ENCODE measurements at places on chromosomes 12 and 14.

DNA sequence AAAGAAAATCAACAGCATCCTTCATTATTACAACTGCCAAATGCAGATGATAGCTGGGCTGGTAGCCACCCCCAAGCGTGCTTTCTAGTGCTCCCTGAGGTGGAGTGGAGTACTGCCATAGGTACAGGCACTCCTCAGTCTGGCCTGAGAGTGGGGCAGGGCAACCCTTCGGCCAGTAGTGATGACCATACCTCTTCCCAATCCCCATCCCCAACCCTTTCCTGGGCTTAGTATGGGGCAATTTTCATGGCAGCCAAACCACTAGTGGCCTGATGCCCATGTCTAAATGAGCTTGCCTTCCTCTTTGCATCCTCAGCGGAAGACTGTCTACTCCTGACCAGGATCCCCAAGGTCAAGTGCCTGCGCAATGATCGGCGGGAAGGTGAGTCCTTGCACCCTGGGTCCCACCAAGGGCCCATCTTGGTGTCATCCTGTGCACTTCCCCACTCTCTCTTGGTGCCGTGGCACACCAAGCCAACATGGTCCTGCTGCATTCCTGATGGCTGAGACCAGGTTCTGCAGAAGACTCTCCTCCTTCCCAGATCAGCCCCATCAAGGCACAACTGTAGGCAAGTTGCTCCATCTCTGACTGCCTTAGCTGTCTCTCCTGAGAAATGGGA lies 65.8 kb downstream of the GALNT16 start:
- DNase-seq: no peak

GRCh38 chr12:106174876-106175275 lies 36.1 kb upstream of the NUAK1 start:
- no peak for DNase-seq

DNA sequence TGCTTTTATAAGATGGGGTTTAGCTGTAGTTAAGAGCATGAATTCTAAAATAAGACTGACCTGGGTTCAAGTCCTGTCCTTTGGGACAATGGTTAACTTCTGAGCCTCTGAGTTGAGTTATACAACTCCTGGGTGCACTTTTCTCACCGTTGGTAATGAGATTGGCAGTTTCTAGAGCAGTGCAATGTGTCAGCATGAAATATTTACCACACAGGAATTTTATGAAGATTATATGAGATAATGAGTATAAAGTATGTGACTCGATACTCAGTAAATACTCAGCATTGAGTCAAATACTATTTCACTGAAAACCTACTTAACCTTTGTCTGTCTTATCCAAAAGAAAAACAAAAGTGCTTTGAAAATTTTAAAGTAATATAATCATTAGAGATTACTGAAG lies 214.2 kb downstream of the CPNE8 start:
- no peak for DNase-seq

DNA sequence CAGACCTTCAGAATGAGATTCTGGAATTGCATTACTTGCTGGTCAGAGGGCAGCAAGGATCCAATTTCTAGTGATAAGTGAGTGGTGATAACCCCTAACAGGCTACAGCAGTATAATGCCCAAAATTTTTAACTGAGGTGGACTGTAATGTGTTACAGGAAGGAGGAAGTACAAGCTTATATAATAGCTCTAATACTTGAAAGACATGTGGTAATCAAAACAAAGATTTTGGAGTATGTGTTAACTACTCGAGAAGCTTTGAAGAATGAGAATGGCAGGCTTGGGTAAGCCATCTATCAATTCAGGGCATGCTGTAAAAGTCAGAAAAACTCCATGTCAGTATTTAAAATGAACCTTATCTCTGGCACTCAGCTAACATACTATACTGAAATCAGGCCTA lies 70.5 kb downstream of the ANKS1B start:
- DNase-seq: no peak

DNA sequence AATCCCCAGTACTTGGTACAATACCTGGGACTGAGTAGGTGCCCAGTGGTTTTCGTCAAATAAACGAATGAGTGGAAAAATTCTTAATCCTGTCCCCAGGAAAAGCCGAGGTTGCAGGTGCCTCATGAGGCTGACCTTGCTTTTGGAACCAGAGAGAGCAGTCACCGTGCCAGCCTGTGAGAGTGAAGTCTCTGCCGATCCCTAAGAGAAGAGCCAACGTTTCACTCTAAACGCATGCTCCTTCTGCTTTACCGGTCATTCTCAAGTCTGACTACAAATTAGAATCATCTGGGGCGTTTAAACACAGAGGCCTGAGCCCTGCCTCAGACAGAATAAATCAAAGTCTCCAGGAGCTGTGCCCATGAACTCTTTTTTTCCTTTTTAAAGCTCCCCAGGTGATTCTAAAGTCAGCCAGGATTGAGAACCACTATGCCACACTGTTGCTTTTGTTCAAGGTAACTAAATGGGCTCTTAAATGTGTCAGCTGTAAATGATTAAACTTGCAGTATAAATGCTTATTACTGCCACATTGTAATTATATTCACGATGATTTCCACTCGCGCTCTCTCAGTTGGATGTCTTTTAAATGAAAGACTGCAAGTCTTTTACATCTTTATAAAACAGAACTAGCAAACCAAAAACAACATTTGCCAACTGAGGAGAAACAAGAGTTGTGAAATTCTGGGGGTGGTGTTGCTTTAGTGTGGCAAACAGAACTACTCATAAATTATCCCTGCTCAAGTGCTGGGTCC lies 26.9 kb downstream of the TCP11L2 start:
- DNase-seq: no peak

GRCh38 chr14:100384819-100385813 lies 62.0 kb downstream of the SLC25A47 start:
- no peak for DNase-seq

DNA sequence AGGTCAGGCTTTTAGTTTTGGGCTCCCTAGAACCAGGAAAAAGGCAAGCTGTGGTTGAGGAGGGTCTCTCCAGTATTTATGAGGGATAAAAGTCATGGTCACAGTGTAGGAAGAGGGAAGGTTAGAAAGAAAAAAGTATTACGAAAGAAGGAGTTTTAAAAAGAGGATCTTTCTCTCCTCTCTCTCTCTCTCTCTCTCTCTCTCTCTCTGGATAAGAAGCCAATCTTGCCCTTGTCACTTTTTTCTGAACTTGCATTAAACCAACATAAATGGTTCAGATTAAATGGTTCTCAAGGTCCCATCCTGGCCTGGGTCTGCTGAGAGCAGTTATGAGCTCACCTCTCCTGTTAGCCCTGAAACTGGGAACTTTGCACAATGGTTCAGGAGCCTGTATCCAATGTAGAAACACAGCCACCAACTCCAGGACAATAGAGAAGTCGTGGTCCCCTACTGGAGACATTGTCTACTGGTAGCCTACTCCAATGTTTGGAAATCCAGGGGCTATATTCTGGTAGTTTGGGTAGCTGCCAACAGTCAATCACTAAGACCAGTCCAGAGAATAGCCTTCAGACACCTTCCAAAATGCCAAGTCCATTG lies 131.9 kb downstream of the DAD1 start:
- DNase-seq: no peak

GRCh38 chr12:113880326-113880725 lies 85.8 kb downstream of the RBM19 start:
- DNase-seq: no peak

DNA sequence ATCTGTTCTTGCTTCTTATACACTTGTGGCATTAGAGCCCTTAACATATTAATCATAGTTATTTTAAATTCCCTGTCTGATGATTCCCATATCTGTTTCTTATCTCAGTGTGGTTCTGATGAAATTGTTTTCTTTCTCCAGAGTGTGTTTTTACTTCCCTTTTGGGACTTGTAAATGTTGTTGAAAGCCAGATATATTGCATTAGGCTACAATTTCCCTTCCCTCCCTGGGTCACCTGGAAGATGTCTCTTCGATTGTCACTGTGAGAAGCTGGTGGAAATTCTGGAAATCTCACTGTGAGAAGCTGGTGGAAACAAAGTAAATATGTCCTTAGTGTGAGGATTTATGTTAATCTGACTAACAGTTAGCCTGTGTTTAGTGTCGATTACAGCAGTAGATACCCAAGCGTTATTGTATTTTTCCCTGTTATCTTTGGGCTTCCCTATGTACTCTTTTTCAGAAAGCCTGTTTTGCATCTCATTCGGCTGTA lies 717.3 kb downstream of the TRHDE start:
- DNase-seq: no peak

- no peak for DNase-seq
Observed at GRCh38 chr12:71139153-71139735, 18.6 kb downstream of the TSPAN8 start.

GRCh38 chr12:16118586-16118985 lies 158.9 kb downstream of the SLC15A5 start:
- DNase-seq: no peak

DNA sequence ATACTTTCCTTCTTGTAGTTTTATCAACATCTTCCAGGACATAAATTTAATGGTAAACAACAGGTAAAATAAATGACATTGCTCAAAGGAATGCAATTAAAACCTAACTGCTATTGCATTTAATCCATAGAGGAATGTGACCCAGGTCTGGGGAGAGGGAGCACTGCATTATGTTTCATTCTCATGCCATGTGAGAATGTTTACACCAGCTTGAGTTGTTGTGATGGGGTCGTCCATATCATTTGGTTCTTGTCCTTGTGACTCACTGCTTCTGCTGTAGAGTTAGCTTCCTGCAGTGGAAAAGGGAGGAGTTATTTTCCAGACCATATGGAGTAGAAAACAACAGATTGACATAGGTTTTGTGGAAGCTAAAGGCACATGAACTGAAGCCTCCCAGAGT lies 129.3 kb upstream of the PMCH start:
- DNase-seq: no peak

GRCh38 chr12:6230321-6231110 lies 30.3 kb downstream of the CD9 start:
- no peak for DNase-seq

DNA sequence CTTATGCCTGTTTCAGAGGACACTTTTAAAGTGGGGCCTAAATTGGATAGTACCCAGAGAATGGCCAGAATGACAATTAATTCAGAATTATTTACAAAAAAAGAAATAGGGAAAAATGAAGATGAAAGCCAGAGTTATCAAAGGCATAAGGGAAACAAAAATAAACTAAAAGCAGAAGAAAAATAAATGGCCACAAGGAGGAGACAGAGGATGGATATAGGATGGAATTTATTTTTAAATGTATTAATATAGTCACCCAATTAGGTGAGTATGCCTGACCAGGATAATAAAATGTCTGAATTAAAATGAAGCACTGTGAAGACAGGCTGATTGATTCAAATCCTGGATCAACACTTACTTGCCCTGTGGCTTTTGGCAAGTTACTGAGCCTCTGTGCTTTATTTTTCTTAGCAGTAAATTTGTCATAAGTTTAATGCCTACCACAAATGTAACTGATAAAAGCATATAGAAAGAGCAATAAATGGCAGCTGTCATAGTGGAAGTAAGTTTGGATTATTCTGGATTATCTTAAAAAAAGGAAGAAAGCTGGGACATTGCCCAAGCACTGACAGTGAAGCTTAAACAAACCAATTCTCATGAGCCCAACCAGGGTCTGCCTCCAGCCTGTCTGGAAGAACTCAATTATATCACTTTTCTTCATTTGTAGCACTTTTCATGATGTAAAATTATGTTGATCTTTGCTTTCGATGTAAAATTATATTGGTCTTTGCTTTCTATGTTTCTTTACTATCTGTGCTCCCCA lies 3.5 kb downstream of the CLEC9A start:
- DNase-seq: no peak

DNA sequence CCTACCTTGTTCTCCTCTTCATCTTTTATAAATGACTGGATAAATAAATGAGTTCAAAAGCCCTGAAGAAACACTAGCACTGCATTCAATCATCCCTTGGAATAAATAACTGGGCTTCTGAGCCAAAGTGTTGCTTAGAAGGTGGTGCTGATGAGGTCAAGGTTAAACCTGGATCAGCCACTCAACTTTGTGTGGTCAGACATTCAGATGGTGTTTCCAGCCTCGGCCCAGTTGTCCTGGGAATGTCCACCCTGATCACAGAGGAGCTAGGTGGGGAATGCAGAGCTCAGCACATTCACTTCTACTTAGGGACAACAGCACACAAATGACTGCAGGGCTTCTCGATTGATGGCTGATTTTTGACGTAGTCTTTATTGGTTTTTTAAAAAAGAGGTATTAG lies 88.7 kb downstream of the SLC8A3 start:
- no peak for DNase-seq

GRCh38 chr12:5582018-5582417 lies 150.1 kb downstream of the NTF3 start:
- no peak for DNase-seq

GRCh38 chr14:75399843-75400775 lies 27.7 kb upstream of the JDP2 start:
- no peak for DNase-seq

- DNase-seq: no peak
Observed at GRCh38 chr12:7610006-7610405, 55.7 kb downstream of the APOBEC1 start.

GRCh38 chr14:91207008-91207407 lies 37.5 kb downstream of the GPR68 start:
- DNase-seq: no peak

DNA sequence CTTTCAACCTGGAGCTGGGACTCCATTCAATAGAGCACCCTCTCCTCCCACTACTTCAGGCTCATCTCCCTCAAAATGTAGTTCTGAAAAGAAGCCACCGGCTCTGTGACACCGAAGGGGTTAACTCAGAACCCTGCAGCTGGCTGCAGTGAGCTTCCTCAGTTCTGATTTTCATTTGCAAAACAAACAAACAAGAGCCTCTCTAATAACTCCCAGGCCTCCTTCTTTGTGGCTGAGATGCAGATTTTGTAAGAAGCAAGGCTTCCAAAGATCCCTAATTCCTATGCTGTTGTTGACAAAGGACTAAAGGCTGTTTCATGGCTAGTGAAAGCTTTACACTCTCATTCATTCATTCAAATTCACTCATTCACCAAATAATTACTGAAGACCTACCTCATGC lies 333.4 kb upstream of the TBX3 start:
- DNase-seq: no peak

- no peak for DNase-seq
Observed at GRCh38 chr12:73361864-73362230, 1089.7 kb downstream of the TRHDE start.

DNA sequence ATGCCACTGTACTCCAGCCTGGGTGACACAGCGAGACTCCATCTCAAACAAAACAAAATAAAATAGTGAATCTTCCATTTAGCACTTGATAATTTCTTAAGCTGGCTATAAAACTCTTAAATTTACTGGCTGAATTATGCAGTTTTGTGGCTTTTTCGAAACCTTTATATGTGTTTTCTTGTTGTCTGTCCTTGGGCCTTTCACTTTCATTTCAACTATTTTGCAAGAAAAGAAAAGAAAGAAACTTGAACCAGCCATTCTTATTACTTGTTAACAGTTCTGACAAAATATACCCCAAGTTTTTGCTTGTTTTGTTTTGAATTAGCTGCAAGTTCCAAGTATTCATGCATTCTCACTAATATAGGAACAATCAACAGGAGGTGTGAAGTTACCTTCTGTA lies 42.8 kb downstream of the PRICKLE1 start:
- no peak for DNase-seq

Measured in right renal cortex interstitium (tissue), 3 donors.